Dorsolateral prefrontal cortex (tissue), 122 donors: ENCODE measurements at places on chromosomes 11 and 22.
A peak's percentile ranks its signal among the peaks of the same experiment; 100 is the strongest.

GRCh38 chr11:118168751-118169150 is 7.7 kb downstream of the SCN2B start:
- no peak for DNase-seq

DNA sequence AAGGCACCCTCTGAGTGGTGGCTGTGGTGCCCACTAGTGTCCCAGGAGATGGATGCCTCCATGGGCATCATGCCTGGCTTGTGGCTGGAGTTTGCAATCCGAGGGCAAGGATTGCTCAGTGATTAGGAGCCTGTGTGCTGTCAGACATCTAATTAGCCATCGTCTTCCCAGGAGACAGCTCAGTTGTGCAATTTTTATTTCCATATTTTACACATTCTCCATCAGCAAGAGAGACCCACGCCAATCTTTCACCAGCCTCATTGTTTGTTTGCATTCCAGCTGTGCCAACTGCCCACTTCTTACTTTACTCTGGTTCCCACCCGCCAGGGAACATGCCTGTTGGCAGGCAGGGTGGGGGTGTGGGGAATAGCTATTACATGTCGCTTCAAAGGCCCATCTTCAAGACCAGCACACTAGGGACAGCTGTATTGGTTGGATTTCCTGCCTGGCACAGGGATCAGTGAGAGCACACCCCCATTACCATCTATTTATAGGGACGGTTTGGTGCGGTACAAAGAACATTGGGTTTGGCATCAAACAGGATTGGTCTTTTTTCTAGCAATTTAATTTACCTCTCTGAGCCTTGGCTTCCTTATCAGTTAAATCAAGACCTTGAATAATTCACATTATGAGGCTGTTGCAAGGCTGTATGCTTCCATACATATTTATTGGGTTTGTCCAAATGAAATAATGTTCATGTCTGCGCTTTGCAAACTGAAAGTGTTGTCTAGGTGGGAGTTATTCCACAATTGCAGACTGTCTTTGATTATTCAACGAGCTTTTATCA is 80.7 kb upstream of the NAV2 start:
- no peak for DNase-seq

- peak; percentile 82 for DNase-seq
Measured at GRCh38 chr11:69670158-69670845, 4.9 kb downstream of the LTO1 start.

DNA sequence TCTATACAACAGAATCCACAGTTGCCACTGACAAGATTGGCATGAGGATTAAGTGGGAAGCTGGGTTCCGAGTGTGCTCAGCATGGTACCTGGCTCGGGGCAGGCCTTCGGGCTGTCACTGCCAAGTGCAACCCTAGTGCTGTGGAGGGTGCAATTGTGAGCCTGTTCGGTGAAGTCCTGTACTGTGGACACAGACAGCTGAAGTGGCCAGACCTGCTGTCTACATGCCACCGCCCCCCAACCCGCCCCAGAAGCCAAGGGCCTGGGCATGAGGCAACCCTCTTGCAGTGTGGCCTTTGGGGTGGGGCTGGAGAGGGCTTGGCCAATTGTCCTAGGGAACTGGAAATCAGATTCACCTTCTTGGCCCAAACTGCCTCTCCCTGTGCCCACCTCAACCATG is 15.6 kb upstream of the SHISAL1 start:
- DNase-seq, result no peak

DNA sequence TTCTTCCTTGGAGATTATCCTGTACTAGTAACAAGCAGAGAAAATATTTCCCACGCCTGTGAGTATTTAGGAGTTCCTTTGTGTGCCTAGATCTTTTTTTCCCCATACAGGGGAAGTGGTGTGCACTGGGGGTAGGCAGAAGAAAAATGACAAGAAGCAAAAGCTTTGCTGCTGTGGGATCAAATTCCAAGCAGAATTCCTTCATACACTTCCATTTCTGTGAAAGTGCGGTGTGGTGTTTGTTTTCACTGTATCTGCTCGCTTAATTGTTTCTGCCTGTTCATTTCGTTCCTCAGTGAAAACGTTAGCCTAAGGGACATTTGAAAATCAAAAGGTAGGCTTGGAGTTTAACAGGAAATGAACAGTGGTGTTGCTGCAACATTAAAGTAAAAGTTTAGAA is 47.9 kb downstream of the BLID start:
- no peak for DNase-seq

- DNase-seq, result no peak
Measured at GRCh38 chr11:128469220-128469619, 118.1 kb downstream of the ETS1 start.

DNA sequence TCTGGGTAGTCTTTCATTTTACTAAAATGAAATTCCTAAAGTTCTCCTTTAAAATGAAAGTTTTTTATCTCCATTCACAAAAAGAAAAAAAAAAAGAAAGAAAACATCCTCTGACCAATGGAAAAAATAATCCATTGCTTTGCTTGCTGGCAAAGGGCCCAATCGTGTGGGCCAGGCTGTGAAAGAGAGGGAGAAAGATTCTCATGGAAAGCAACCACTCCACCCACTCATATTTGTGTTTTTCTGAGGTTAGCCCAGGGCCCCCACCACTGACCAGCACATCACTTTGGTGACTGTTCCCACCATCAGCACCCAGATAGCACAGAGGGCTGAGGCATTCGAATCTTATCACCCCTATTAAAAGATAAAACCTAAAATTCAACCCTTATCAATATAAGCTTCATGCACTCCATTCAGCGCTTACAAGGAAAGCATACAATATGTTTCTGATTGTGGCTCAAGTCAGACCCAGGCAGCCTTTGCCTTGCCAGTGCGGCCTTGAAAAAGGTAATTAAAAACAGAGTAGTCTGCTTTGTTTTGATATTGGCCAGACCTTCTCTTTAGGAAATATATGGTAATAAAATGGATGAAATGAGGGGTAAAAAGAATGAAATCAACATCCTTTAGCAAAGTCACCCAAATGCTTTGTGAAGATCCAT is 192.8 kb downstream of the ETS1 start:
- DNase-seq, result no peak

DNA sequence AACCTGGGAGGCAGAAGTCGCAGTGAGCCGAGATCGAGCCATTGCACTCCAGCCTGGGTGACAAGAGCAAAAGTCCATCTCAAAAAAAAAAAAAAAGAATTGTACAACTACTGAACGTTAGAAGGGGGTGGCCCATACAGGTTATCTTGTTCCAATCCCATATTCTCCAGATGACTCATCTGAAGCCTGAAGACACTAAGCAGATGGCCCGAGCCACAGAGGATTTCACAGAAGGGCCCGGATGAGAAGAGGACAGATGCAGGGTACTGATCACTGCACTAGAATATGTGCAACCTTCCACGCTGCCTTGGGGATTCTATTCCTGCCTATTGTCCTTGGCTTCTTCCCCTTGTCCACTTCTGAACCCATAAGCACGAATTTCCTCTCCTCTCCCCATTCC is 70.9 kb upstream of the UBASH3B start:
- no peak for DNase-seq

DNA sequence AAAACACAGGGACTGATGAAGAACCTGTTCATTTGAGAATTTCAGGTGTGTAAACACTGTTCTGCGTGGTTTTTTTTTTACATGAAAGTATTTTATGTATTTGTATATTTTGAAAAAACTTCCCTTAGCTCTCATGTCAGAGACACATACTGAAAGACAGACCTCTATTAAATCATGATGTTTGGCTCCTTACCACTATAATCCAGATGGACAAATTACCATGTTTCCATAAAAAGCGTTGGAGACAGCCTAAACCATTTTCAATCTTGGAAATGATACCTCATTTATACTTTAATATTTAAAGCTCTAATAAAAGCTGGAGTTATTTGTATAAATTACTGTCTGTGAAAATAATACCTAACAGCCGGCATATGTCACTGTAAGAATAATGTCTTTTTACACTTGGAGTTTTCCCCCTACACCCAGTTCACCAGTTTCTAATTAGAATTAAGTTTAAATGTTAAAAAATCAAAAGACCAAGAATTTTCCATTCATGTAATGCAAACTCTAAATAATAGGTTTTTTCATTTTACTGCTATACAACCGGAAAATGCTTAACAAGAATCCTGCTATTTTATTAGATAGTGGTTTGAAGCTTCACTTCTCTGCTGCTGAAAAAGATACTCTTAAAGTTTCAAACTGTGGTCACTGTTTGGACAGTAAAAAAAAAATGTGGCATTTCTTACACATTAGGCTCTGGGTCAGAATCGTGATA is 30.8 kb downstream of the APLP2 start:
- DNase-seq, result no peak

DNA sequence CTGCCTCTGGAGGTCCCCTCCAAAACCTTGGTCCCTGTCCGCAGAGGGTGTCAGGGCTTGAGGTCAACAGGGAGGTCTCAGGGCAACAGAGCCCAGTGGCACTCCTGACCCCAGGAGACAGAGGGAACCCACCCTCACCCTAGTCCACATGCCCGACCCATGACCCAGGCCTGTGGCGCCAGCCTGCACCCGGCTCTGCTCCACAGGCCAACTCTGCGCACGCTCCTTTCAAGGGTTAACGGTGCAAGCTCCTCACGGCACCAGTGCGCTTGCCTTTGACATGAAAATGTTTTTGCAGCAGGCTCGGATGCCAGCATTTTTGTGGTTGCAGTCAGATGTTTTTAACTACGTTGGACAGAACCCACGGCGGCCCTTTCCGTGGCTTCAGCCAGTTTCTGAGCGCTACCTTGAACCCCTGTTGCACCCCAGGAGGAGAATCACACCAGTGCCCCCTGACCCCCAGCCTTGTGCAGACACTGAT is 68.6 kb downstream of the CDKN1C start:
- DNase-seq, result no peak

DNA sequence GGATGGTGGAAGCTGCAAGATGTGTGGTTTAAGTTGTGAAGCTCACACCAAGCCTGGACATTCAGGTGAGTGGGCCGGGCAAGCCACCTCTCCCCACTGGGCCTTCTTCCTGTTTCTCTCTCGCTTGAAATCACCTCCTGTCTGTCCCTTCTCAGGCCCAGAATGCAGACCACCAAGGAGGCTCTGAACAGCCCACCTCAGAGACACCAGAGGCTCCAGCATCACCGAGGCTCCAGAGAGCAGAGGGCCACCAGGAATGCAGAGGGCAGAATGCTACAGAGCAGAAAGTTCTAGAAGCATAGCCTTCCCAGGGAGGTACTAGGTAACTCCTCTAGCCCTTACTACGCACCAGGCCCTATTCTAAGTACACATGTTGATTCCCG is 14.8 kb upstream of the IL2RB start:
- no peak for DNase-seq

- DNase-seq, result no peak
Measured at GRCh38 chr22:46373159-46373558, 37.6 kb downstream of the TRMU start.

DNA sequence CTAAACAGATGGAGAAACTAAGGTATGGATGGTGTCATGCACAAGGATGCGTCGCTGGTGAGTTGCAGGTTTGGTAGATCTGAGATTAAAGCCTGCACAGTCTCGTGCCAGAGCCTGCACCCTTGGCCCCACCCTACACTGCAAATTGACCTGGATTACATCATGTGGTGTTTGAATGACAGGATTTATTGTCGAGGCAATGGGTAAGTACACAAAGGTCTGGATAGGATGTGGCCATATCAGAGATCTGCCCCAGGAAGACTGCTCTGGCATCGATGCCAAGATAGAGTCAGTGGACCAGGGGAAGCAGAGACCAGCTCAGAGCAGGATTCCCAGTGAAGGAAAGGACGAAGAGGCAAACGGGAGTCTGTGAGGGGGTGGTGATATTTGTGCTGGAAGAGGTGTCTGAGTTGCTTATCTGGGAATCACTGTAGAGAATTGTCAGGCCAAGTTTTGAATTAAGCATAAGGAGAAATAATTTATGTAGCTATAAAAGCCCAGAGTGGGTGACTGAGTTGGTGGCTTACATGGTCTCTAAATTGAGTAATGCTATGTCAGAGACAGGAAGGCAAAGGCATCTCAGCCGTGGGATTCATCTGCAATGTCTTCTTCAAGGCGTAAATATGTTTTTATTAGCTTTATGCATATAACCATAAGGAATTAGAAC is 499.6 kb upstream of the B3GAT1 start:
- DNase-seq, result no peak

DNA sequence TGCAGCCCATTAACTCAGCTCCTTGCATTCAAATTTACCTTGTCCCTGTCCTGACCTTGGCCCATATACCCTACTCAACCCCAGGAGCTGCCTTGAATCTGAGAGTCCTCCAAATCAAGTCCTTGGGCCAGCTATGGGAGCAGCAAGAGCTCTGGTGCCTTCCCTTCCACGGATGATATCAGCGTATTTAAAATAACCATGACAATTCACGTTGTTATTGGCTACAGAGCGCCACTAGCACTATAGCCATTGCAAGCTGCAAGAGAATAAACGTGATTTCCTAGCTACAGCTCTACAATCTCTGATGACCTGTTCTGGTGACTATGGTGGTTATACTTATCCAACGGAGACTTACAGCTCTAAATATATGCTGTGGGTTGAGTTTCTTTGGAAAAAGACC is 357.8 kb downstream of the LARGE1 start:
- no peak for DNase-seq

DNA sequence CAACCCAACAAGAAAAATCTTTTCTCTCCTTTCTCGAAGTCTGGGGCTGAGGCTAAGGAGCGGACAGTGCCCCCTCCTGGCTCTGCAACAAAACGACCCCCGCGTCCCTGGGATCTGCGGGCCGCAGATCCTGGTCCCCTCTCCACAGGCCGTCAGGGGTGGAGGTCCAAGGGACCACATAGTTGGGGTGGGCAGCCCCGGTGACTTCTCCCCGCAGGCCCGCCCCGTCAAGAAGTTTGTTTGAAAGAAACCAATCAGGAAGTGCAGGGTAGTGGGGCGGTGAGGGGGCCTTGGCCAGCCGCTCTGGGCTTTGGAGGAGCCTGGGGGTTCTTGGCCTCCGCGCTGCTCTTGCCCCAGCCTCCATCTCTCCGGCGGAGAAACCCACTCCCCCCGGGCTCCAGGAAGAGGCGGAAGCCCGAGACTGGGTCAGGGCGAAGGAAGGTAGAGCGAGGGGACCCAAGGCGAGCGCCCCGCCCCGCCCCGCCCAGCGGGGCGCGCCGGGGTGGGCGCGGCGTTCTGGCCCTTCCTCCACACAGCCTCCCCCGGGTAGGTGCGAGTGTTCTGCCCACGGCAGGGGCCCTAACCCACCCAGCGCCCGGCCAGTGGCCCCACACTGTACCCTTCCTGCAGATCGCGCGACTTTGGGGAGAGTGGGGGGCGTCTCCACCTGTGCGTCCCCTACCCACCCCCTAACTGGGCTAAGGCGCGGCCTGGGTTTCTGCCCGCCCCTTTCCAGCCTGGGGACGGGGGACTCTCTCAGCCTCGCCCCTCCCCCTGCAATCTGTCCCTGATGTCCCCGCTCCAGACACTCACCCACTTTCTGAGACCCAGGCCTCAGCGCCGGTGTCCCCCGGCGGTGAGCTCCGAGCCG is 1.3 kb downstream of the TP53I11 start:
- no peak for DNase-seq

- DNase-seq, result no peak
Measured at GRCh38 chr11:11348303-11348702, 4.7 kb downstream of the CSNK2A3 start.

- DNase-seq, result no peak
Measured at GRCh38 chr11:18111005-18111404, 5.1 kb upstream of the SAAL1 start.

DNA sequence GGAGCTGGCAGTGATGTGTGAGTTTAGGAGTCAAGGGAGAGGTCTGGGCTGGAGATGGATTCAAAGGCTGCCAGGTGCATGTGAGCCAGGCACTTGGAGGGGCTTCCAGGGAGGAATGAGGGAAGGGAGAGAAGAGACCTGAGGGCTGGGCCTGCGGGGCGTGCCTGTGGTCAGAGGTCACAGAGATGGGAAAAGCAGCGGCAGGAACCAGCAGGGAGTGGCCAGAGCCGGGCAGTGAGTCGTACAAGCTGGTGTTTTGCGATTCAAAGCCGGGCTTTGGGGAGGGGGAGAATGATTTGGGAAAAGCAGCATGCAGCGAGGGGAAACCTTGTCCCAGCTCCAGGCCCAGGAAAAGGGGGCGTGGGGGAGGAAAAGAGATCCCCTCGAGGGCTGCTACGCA is 96.9 kb upstream of the RTL6 start:
- DNase-seq, result no peak
